ENCODE measurements at places on chromosomes 4 and X.

DNA sequence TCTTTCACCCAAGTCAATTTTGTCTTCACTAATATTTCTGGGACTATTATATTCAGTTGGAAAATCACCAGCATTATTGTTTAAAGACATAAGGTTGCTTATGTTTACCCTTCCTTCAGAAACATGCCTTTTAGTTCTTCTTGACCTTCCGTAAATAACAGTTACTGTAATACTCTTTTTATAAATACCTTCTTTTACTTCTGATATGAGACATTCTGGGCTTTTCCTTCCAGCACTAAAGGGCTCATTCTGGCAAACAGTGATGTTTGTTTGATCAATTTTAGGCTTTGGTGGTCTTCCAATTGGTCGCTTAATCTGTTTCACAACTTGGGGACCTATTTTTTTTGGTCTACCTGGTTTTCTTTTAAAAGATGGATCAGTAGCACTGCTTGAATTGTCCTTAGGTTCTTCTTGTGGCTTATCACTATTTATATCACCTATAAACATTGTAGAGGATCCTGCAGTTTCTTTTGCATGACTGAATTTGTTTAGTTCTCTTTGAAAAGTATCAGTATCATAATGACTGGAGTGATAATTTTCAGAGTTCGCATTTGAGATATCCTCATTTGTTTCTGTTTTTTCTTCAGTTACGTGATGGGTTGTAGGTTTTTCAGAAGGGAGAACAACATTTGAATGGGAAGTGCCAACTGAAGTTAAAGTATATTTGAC lies 64.8 kb downstream of the NCAPG start:
- H3K4me1 ChIP-seq, result no peaks in the 10 kb centered on the region
- H3K27me3 ChIP-seq, result no peaks in the 10 kb centered on the region
- peaks cover 20% of the 10 kb centered on the region for H3K36me3 ChIP-seq
- no peak for DNase-seq

- H3K27ac ChIP-seq, result peak overlapping the region; percentile 24
- H3K27me3 ChIP-seq, result peaks cover 3% of the 10 kb centered on the region
- H3K4me3 ChIP-seq, result no peak overlapping the region
- no peaks in the 10 kb centered on the region for H3K4me1 ChIP-seq
Observed at GRCh38 chr4:15260758-15261157, 167.1 kb upstream of the C1QTNF7 start.

GRCh38 chr4:97656044-97656720 lies 487.1 kb downstream of the STPG2 start:
- H3K27ac ChIP-seq, result no peak overlapping the region
- H3K4me1 ChIP-seq, result peaks cover 5% of the 10 kb centered on the region
- H3K27me3 ChIP-seq, result no peaks in the 10 kb centered on the region
- H3K4me3 ChIP-seq, result no peak overlapping the region

DNA sequence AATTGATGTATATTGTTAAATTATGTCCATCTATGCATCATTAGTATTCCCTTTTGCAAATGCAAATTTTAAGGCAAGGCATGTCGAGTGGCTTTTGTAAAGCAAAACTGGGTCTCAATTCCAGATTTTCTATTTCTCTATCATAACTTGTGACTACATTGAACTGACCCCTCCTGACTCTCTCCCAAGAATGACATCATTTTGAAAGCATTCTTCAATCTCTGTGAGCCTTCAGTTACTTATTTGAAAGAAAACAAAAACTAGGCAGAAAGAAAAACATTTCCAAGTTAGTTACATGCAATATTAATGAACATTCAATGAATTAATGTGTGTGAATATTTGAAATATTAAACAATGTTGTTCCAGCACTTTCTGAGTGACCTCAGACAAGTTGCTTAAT lies 314.3 kb upstream of the CLNK start:
- no peaks in the 10 kb centered on the region for H3K27me3 ChIP-seq
- H3K27ac ChIP-seq, result peak overlapping the region; percentile 16
- H3K4me3 ChIP-seq, result no peak overlapping the region
- peaks cover 41% of the 10 kb centered on the region for H3K4me1 ChIP-seq
- H3K36me3 ChIP-seq, result no peaks in the 10 kb centered on the region
- no peak for DNase-seq

DNA sequence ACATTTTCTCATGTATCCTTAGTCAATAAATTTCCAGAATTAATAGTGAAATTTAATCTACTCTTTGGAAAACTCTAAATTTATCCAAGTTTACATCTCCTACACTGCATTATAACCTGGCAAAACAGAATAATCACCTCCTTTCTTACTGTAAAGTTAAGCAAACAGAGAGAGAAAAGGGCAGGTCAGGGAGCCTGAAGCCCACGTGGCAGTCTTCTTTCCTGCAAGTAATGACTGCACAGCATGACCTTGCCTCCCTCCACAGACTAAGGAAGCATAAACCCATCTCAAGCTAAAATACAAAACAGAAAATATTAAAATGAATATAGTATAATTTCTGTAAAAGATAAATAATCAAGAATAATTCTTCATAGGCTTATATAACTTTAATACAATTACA lies 1153.0 kb downstream of the C4orf33 start:
- H3K27ac ChIP-seq, result no peak overlapping the region
- H3K27me3 ChIP-seq, result peaks cover 3% of the 10 kb centered on the region
- DNase-seq, result no peak
- H3K4me3 ChIP-seq, result no peak overlapping the region
- H3K36me3 ChIP-seq, result no peaks in the 10 kb centered on the region

- no peak overlapping the region for H3K27ac ChIP-seq
- peaks cover 6% of the 10 kb centered on the region for H3K27me3 ChIP-seq
- no peaks in the 10 kb centered on the region for H3K36me3 ChIP-seq
- DNase-seq, result no peak
Observed at GRCh38 chr4:114857831-114858230, 255.6 kb downstream of the NDST4 start.

All from nephron progenitor cell (in vitro differentiated cells).